ENCODE measurements at places on chromosomes 2 and 18. TPM values are rescaled to one million over a fixed set of nuclear protein-coding genes. Genes with fewer than 3 reads are reported as not detected.

CPLX4 gene
- not detected for total RNA-seq

CXCR1 gene
- total RNA-seq, result not detected

ANO7 gene
- total RNA-seq, result 2.4 TPM

ATP6V1B1 gene
- not detected for total RNA-seq

SCN7A gene
- not detected for total RNA-seq

FIGN gene
- total RNA-seq, result not detected

SNED1 gene
- 2.5 TPM for total RNA-seq

DES gene
- not detected for total RNA-seq

CIB4 gene
- total RNA-seq, result not detected

NEU4 gene
- 0.61 TPM for total RNA-seq

MC5R gene
- total RNA-seq, result not detected

ADNP2 gene
- total RNA-seq, result 29.0 TPM

FKBP1B gene
- 0.47 TPM for total RNA-seq

ASPRV1 gene
- total RNA-seq, result 0.44 TPM

MDH1B gene
- 0.20 TPM for total RNA-seq

SRD5A2 gene
- not detected for total RNA-seq

AUP1 gene
- total RNA-seq, result 187 TPM

MPP4 gene
- not detected for total RNA-seq

ABCG8 gene
- total RNA-seq, result not detected
